ENCODE measurements at places on chromosomes 5 and 9.

GRCh38 chr5:29588236-29588635, 1605.2 kb upstream of the CDH6 start:
- no peak for DNase-seq

- no peak for DNase-seq
Measured at GRCh38 chr5:127517110-127517479, 345 bp upstream of the PRRC1 start.

GRCh38 chr9:477193-477592, 262.5 kb downstream of the DOCK8 start:
- DNase-seq = no peak

DNA sequence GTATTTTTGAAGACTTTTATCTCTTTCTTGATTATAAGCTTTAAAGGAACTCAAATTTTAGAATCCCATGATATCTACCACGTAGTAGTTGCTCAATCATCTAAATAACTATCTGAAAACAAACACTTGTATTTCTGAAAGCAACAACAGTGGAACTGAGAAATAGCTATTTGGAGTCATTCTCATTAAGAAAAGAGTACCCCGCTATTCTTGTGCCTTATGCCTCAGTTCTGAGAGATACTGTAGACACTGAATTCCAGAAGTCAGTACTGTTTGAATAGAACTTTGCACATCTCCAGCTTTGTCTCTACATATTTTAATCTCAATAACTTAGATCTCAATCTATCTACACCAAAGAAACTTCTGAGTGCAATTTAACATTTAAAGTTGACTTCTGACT, 11.4 kb downstream of the CHD1 start:
- DNase-seq = no peak

GRCh38 chr9:16514131-16514530, 356.3 kb downstream of the BNC2 start:
- DNase-seq = no peak

GRCh38 chr5:85030316-85031084, 645.8 kb upstream of the EDIL3 start:
- DNase-seq = no peak

DNA sequence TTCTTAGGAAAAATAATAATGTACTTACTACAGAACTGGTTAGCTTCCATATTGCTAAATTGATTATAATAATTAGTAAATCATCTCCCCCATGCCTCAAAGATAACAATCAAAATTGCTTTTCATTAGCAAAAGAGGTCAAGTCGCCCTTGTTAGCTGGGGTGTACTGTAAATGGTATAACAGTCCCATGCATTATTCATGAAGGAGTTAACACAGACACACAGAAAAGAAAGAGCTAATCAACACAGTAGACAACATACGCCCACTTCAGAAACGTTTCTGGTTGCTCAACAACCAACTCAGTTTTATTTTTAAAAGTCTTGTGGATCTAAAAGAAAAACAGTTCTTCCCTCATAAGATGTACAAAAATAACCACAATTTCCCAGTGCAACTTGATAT, 100.2 kb downstream of the MPDZ start:
- no peak for DNase-seq

- DNase-seq = no peak
Measured at GRCh38 chr5:95086927-95087815, 197.7 kb downstream of the MCTP1 start.

GRCh38 chr9:119675951-119676350, 306.7 kb upstream of the BRINP1 start:
- DNase-seq = no peak

- DNase-seq = peak; percentile 27
Measured at GRCh38 chr9:134738869-134739659, 97.5 kb downstream of the COL5A1 start.

GRCh38 chr9:134048582-134048968, 19.3 kb downstream of the BRD3 start:
- no peak for DNase-seq

- no peak for DNase-seq
Measured at GRCh38 chr9:38671372-38671731, 48.6 kb downstream of the FAM240B start.

GRCh38 chr5:14332746-14333145, 189.6 kb downstream of the TRIO start:
- DNase-seq = no peak

GRCh38 chr9:118992813-118993794, 376.1 kb downstream of the BRINP1 start:
- DNase-seq = no peak

- DNase-seq = no peak
Measured at GRCh38 chr5:14444161-14444560, 137.4 kb upstream of the OTULINL start.

- DNase-seq = no peak
Measured at GRCh38 chr5:56145106-56145505, 88.0 kb downstream of the ANKRD55 start.

- DNase-seq = no peak
Measured at GRCh38 chr5:133254803-133255202, 203.0 kb downstream of the HSPA4 start.

DNA sequence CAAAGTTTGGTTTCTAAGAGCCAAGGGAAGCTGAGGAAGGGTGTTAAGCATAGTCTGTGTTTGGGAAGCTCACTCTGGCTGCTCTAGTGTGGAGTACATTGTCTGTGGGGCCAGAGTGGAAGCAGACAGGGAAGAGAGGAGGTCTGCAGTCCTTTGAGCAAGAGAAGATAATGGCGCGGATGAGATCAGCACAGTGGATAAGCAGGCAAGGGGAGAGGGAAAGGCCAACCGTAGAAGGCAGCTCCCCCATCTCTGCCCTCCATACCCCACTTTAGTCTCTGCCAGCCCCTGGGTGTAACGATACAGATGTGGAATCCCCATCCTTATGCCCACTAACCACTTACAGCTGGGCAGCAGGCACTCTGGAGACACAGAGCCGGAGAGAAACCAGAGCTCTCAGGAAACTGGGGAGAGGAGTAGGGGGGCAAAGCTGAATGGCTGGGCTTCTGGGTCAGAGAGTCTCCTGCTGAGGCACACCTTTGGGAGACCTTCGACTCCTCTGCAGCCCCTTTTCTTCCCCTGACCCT, 75.0 kb downstream of the SLIT3 start:
- DNase-seq = no peak

- DNase-seq = no peak
Measured at GRCh38 chr5:148848393-148849031, 22.1 kb downstream of the ADRB2 start.

GRCh38 chr9:78319197-78320029, 22.5 kb downstream of the PSAT1 start:
- no peak for DNase-seq

DNA sequence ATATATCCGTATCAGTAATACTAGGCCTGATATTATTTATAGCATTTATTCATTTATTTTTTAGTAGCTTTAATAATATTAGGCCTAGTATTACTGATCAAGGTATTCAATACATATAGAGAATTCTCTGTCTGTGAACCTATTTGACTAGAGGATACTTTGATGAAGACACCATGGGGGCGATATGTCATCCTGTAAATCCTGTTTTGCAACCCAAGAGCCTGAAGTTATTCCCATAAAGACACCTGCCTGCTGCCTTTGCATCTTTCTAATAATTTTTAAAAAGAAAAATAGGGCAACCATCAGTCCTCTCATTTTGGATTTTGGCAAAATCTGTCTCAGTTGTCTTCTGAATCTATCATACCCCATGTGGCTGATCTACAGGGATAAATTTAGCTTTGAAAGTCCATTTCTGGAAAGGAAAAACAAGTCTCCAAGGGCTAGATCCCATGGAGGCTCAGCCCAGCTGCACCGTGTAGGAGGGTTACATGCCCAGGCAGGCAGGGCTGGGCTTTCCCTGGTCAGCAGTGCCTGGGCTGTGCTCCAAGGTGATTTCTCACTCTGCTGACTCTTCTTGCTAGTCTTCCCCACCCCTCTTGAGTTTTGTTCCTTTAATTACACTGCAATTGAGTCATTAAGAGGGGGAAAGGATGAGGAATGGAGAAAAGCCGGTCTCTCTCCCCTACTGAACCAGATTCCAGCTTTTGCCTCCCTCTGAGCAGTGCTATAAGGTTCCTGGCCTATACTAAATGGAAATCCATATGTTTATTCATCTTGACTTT, 169.0 kb downstream of the TRIM32 start:
- DNase-seq = peak; percentile 94

- no peak for DNase-seq
Measured at GRCh38 chr5:160061770-160062169, 52.8 kb downstream of the TTC1 start.

DNA sequence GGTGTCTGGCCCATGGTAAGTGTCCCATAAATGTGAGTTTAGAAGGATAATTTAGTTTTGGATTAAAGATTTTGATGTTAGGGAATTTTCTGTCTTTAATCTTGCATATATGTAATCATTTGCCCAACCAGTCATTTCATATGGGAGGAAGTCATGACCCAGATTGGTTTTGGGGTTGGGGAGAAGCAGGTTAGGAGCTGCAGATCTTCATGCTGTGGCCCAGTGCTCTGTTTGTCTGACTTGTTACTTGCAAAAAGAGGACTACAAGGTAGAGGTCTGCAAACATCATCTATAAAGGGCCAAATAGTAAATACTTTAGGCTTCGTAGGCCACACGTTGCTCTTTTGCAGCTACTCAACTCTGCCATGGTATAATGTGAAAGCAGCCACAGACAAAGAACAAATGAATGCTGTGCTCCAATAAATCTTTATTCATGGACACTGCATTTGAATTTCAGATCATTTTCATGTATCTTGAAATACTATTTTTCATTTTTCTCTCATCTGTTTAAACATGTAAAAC, 16.8 kb downstream of the OSTF1 start:
- no peak for DNase-seq

DNA sequence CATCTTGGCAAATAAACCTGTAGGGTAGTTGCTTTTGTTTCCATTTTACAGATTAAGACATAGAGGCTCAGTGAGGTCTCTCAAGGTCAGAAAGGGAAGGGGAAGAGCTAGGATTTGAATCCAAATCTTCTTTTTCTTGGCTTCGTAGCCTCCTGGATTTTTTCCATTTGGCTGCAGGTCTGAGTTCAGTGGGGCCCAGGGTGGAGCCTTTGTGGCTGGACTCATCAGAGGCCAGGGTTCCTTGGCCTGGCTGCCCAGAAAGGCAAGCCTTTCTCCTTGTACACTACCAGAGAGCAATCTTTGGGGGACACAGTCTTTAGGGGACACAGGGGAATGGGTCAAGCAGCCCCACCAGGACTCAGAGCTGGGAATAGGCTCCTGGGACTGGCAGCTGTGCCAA, 10.5 kb upstream of the TRAF1 start:
- no peak for DNase-seq

DNA sequence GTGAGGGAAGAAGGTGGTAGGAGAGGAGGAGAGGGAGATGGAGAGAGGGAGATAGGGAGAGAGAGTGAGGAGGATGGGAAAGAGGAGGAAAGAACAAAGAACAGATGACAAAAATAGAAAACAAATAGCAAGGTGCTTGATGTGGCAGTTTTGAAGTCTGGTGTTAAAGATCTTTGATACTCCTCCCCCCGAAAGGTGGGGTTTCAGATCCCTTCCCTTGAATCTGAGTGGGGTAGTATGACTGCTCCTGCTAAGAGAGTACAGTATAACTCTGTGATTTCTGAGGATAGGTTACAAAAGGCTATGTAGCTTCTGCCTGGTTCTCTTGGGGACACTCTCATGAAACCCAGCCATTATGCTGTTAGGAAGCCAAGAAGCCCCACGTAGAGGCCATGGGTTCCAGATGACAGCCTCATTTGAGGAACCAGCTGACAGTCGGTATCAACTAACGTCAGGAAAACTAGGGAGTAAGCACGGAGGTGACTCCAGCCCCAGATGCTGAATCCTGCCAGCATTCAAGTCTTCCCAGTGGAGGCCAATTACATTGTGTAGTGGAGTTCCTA, 102.1 kb downstream of the FANCC start:
- DNase-seq = no peak

DNA sequence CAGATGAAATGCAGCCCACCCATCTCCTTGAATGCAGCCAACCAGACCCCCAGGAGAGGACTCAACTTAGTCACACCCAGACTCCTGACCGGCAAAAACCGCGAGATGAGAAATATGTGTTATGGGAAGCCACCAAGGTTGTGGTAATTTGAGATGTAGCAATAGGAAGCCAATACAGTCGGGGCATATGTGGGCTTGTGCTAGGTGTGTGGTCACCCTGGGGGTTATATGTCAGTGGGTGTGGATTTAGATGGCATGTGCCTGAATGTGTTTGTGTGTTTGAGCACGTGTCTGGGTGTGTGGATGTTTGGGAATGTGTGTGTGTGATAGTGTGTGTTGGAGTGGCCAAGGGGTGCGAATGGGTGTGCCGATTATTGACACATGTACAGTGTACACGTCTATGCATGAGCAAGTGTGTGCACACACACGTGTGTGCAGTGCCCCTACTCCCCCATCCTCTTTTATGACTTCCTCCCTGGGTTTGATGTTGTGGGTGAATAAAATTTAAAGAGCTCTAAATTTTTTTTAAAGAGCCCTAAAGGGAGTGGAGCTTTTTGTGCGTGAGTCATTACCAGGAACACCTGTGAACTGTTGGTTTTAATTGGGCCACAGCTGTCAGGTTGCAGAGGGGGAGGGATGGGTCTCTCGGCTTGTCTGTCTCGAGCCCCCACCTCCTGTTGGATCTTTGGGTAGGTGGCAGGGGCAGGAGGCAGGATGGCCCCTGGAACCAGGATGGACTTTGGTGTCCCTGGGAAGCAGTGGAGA, 86.8 kb downstream of the LHX2 start:
- DNase-seq = no peak

GRCh38 chr9:14467675-14468374, 153.9 kb upstream of the NFIB start:
- DNase-seq = no peak

GRCh38 chr9:114998326-114998725, 67.9 kb upstream of the TNFSF8 start:
- no peak for DNase-seq

DNA sequence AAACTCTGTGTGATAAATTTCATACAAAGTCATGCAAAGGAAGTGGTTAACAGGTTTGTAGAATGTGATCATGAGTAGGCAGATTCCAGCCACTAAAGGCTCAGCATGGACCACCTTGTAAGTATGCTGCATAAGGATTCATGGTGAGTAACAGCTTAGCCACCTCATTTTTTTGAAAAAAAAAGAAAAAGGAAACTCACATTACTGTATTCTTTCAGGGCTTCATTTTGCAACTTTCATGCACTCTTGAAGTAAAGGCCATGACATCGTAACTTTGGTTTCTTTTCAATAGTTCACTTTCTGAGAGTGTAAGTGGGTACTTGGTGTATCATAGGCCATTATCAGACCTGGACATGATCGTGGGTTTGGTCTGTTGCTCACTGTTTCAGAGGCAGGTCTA, 175.1 kb downstream of the PCSK1 start:
- DNase-seq = no peak

All from NCI-H1105 treated with DMSO at 0.1 percent for 48 hours (cell line).